Heart left ventricle (tissue), 16 donors: ENCODE measurements at places on chromosomes 2 and 18. TPM values are rescaled to one million over a fixed set of nuclear protein-coding genes. Genes with fewer than 3 reads are reported as not detected.

- DNase-seq, result no peak
- H3K27me3 ChIP-seq, result no peaks in the 10 kb centered on the region
- no peak overlapping the region for H3K27ac ChIP-seq
- H3K4me3 ChIP-seq, result no peak overlapping the region
- H3K36me3 ChIP-seq, result no peaks in the 10 kb centered on the region
These were observed 710.2 kb upstream of the SLC39A10 start for GRCh38 chr2:194946826-194947225.

DNA sequence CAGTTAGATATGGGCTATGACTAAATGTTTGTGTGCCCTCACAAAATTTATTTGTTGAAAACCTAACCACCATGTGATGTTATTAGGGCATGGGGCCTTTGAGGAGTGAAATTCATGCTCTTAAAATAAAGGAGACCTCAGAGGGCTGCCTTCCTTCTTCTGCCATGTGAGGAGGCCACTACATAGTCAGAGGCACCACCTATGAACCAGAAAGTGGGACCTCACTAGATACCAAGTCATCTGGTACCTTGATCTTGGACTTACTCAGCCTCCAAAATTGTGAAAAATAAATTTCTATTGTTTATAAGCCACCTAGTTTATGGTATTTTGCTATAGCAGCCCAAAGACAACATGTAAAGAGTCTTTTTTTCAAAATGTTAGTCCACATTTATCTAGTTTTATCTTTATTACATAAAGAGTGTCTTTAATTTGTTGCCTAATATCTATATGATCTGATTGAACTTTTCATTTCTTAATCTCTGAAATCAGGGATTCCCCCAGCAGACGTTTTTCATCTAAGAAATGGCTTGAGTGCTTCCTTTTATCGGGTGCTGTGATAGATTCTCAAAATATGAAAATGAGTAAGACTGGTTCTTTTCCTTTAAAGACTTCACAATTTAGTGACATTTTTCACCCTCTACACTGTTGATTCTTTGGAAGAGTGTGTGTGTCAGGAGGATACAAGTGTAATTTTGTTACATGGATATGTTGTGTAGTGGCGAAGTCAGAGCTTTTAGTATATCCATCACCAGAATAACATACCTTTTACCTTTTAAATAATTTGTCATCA lies 34.2 kb downstream of the PMS1 start:
- no peaks in the 10 kb centered on the region for H3K36me3 ChIP-seq
- H3K4me3 ChIP-seq, result no peak overlapping the region
- no peak overlapping the region for H3K27ac ChIP-seq
- DNase-seq, result no peak

Gene EFHD1
- 42.2 TPM for total RNA-seq

- no peaks in the 10 kb centered on the region for H3K4me1 ChIP-seq
- H3K27me3 ChIP-seq, result no peaks in the 10 kb centered on the region
- H3K4me3 ChIP-seq, result no peak overlapping the region
These were observed 55.7 kb downstream of the KLHL14 start for GRCh38 chr18:32717126-32717525.

GRCh38 chr2:104790901-104791495 lies 62.9 kb upstream of the POU3F3 start:
- no peaks in the 10 kb centered on the region for H3K4me1 ChIP-seq
- H3K4me3 ChIP-seq, result no peak overlapping the region
- no peak overlapping the region for H3K27ac ChIP-seq
- DNase-seq, result no peak

DNA sequence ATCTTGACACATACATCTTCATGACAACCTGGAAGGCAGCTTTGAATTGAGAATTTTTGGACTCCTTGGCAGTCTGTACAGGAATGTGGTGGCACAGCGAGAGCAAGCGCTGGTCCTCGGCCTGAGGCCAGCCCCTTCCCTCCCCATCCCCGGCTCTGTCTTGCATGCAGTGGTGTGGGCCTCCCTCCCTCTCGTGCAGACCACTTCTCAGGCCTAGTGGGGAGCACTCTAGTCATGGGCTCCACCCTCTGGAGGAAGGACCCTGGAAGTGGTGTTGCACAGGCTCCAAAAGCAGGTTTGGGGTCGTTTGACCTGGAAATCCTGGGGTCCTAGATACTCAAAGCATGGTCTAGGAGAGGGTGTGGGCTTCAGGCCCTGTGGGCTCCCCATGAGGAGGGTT lies 32.3 kb downstream of the ADCYAP1 start:
- no peak overlapping the region for H3K4me3 ChIP-seq
- no peak overlapping the region for H3K27ac ChIP-seq
- no peaks in the 10 kb centered on the region for H3K27me3 ChIP-seq
- DNase-seq, result no peak
- H3K36me3 ChIP-seq, result no peaks in the 10 kb centered on the region

Gene KCNJ13
- total RNA-seq, result not detected

DNA sequence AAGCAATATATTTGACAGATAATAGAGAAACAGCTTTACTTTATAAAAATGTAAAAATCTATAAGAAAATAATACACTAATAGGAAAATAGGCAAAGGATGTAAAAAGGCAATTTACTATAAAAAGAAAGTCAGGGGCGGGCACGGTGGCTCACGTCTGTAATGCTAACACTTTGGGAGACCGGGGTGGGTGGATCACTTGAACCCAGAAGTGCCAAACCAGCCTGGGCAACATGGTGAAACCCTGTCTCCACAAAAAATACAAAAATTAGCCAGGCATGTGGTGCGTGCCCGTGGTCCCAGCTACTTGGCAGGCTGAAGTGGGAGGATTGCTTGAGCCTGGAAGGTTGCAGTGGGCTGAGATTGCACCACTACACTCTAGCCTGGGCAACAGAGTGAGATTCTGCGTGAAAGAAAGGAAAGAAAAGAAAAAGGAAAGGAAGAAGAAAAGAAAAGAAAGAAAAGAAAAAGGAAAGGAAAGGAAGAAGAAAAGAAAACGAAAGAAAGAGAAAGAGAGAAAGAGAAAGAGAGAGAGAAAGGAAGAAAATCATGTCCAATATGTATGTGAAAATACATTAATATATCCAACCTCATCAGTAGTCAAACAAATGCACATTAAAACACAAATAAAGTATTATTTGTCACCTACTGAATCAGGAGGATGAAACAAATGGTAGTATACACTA lies 65.1 kb downstream of the ADD2 start:
- no peak overlapping the region for H3K27ac ChIP-seq
- no peak overlapping the region for H3K4me3 ChIP-seq
- no peaks in the 10 kb centered on the region for H3K36me3 ChIP-seq
- no peak for DNase-seq
- H3K4me1 ChIP-seq, result no peaks in the 10 kb centered on the region
- H3K27me3 ChIP-seq, result no peaks in the 10 kb centered on the region
